ENCODE measurements at places on chromosomes 3 and 15.
A peak's percentile ranks its signal among the peaks of the same experiment; 100 is the strongest.

DNA sequence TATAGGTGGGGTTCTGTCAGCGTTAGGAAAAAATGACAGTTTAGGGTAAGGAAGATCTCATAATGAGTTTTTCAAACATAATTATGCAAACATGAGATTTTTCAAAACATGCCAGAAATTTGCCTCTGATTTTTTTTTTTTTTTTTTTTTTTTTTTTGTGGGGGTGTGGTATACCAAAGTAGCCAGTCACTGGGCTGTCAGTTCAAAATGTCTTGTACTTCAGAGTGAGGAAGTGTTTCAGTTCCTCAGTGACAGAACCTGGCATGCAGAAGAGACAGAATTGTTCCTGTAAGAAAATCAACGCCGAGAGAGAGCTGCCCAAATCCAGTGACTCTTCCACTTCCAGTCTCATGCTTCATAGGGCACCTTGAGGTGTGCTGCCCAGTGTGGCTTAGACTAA is 9.7 kb downstream of the NCBP2 start:
- DNase-seq = no peak

GRCh38 chr3:150269526-150269925 is 138.6 kb upstream of the TSC22D2 start:
- DNase-seq = no peak

DNA sequence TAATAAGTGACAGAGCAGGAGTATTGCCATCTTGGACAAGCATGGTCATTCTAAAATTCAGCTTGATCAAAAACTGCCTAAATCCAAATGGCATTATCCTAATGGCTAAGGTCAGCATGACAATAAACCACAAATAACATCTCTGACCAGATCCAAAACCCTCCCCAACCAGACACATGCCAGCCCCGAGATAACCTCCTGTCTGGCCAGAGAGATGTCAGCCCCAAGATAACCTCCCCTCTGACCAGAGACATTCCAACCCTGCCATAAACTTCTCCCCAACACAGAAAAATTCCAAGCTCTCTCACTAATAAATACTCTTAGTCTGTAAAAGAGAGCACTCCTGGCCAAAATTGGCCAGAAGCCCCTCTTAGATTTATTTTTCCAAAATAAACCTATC is 470.5 kb upstream of the UBE2E2 start:
- DNase-seq = no peak

GRCh38 chr3:79019137-79019923 is 748.5 kb downstream of the ROBO1 start:
- peak; percentile 77 for DNase-seq

GRCh38 chr15:53987480-53987879 is 9.2 kb downstream of the UNC13C start:
- DNase-seq = no peak

DNA sequence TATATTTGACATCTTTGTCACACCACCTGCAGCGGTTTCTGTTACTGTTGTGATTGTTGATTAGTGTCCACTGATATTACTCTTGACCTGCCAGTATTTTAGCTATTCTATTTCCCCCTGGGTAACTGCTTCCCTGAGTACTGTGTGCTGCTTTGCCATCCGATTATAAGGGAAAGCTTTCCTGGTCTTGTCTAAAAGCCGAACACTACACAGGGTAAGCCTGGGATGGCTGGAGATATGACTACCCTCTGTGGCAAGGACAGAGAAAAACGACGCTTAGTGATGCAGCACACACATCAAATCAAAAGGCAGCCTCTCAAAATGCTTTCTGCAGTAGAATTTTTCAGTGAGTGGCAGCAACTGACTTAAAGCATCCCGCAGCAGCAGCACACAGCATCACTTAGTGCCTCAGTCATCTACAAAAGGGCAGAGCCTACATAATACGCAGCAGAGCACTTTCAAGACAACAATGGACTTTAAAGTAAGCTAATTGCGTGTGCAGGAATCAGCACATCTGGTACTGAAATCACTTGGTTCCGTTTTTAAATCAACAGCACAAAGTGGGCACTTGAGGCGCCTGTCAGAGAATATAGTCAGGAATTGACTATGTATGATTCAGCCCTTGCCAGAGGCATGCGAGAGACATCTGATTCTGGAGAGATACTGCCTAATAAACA is 656.3 kb upstream of the TGFBR2 start:
- no peak for DNase-seq
